ENCODE measurements at places on chromosomes 13 and 19.

DNA sequence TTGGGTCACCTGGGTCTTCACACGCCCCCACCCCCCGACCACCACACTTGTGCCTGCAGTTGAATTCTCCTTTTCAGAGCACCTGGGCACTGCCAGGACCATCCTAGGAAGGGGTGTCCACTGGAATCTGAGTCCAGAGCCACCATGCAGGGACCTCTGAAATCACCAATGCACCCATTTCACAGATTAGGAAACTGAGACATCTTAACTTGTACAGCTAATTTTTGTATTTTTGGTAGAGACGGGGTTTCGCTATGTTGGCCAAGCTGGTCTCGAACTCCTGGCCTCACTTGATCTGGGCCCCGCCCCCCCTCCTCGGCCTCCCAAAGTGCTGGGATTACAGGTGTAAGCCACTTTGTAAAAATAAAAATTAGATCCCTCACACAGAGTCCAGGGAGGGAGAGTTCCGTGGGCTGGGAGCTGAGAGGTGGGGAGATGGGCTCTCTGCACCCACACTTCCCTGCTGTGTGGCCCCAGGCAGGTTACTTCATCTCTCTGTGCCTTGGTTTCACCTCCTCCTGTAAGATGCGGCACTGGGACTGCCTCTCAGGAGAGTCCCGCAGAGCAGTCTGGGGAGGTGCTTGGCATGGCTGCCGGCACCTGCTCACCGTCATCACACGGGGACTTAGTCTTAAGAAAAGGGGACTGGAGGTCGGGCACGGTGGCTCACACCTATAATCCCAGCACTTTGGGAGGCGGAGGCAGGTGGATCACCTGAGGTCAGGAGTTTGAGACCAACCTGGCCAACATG, 45.9 kb upstream of the C19orf12 start:
- DNase-seq = no peak

- peak; percentile 62 for DNase-seq
These were observed 14.1 kb downstream of the PLPP2 start for GRCh38 chr19:277131-277530.

DNA sequence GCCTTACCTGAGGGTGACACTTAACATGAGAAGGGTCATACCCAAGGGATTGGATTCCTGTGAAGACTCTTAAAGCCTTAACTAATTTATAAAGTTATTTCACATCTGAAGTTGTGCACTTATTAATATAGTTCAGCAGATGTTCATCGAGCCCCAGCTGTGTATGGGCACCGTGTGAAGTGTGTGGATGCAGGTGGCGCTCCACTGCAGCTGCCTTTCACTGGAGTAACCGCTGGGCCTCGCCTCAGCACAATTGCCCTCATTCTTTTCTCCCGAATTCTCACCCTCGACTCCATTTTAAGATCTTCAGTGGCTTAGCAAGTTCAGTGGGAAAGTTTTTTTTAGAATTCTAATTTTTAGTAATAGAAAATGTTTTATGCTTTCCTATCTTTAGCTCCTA, 66.2 kb downstream of the DPY19L3 start:
- no peak for DNase-seq

DNA sequence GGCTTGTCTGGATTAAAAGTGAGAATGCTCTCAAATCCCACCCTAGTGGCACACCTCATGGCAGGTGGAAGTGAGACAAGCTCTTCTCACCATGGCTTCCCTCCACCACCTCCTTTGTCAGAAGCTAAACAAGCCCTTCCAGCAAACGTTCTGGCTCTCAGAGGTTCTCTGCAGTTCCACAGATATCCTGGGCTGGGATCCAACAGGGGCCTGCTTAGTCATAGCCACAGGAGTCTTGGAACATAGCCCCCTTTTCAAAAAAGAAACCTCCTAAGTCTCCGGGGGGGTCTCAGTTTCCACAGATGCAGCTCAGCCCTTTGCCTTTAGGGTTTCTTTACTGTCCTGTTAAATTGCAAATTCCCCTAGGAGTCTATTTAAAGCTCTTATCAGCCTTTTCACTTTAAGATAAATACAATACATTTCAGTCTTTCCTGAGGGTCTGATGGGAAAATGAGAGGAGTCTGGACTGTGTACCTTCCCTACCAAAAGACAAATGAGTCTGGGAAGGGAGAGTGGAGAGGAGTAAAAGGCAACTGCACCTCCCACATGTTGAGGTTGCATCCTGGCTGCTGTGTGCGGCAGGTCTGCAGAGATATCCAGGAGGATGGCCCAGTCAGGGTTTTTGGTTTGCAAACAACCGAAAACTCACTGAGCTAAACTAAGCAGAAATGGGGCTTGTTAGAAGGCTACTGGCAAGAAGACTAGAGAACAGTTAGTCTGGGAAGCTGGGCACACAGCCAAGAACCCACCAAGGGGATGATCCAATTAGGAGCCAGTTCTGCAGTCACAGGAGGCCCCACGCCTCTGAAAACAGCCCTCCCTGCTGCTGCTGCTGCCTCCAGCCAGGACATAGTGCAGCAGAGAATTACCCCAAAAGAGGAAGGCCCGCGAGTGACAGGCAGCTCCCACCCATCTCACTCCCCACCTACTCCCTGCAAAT, 41.4 kb upstream of the SERP2 start:
- DNase-seq = peak; percentile 77

DNA sequence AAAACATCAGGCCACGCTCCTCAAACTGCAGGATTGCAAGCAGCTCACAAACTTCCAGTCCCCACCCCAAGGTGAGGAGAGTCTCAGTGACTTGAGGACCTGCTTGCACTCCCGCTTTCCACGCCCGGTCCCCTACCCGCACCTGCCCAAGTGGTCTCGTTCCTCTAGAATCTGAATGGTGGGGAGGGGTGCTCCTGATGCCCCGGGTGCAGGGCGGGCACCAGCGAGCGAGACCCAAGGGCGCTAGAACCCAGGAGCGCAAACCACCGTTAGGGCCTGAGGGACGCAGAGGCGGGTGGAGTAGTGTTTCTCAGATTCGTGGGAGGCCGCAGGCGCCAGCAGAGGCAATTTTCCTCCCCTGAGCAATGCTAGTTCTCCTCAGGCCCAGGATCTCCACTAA, 40.3 kb downstream of the SOX1 start:
- no peak for DNase-seq

- no peak for DNase-seq
These were observed 6.4 kb downstream of the AMER2 start for GRCh38 chr13:25165663-25166062.

DNA sequence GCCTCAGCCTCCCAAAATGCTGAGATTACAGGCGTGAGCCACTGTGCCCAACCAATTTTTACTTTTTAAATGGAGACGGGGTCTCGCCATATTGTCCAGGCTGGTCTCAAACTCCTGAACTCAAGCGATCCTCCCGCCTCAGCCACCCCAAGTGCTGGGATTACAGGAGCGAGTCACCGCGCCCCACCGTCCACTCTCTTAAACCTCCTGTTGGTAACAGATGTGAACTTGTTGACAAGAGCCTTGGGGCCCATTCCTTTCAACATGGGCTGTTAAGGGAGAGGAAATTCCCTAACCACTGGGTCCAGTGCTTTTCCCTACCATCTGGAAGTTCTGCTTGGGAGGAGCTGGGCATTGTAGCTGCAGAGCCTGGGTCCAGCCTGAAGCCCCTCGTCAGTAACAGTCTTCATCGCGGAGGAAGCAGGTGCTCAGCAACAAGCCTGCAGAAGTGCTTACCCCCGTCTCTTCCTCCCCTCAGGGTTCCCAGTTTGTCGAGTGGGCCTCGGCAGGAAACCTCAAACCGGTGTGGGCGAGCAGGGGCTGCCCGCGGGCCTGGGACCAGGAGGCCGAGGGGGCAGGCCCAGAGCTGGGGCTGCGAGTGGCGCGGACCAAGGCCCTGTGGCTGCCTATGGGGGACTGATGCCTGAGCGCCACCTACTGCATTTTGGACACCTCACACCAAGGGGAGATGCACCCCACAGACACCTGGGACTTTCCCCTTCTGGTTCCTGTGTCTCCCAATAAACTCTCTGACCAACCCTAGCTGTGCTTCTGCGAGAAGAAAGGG, 4.0 kb upstream of the FLT3LG start:
- DNase-seq = peak; percentile 29

GRCh38 chr13:113973218-113974164, at the start of gene C13orf46:
C13orf46 (minus strand) TSS chr13:113974076; CDS start chr13:113973997, 79 bp downstream.
- DNase-seq = no peak

DNA sequence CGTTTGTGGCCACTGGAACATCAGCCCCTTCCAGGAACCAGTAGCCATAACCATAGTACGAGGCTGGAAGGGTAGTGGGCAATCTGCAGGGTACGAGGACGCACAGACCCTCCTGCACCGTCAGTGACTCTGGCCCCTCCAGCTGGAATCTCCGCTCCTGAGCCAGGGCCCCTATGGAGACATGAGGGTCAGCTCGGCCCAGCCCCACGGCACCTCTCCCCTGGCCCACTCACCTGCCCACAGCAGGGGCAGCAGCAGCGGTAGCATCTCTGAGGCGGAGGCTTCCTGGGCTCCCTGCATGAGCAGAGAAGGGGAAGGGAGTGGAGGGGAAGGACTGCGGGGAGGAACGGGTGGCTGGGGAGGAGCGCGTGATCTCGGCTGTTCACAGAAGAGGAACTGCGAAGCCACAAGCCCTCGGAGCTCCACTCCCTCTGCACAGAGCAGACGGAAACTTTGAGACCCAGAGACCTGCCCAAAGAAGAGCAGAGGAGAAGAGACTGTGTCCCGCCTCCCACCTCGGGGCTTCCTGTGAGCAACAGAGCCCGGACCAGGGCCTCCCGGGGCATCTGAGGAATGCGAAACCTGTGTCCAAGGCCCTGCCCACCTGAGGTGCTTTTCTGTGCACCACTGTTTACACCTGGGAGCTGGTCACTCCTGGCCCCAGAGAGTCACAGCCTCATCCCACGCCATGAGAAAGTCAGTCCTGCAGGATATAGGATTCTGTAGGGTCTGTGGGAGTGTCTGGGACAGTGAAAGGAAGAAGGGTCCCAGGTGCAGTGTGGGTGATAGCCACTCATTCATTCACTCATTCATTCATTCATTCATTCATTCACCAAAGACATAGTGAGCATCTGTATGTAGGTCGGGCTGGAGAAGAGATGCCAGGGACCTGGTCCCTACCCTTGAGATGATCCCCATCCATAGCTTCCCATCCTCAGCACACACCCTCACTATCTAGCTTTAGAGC, at the start of gene SIGLEC6:
SIGLEC6 (minus strand) TSS at position 322 of the 967 bp plus-strand sequence; CDS start at position 300, 22 bp downstream.
- DNase-seq = no peak

GRCh38 chr19:10061717-10062310, 24.3 kb upstream of the SHFL start:
- no peak for DNase-seq

DNA sequence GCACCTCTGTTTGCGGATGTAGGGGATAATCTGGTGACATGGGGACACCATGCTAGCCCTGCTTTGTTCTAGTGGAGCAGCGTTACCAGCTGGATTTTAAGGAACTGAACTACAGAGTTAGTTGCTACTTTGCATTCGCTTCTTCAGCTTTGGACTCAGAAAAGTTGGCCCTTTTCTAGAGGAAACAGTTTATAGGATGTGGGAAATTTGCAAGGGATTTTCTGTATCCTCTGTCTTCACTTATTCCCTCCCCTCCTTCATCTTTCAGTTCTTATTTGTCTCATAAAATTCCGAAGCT, 2.1 kb downstream of the GATAD2A start:
- no peak for DNase-seq

- no peak for DNase-seq
These were observed 26.4 kb upstream of the HNRNPA1L2 start for GRCh38 chr13:52615812-52616211.

- no peak for DNase-seq
These were observed 200.5 kb downstream of the ABCC4 start for GRCh38 chr13:95100525-95101433.

GRCh38 chr13:68257111-68257842, 1027.1 kb upstream of the PCDH9 start:
- DNase-seq = peak; percentile 70

DNA sequence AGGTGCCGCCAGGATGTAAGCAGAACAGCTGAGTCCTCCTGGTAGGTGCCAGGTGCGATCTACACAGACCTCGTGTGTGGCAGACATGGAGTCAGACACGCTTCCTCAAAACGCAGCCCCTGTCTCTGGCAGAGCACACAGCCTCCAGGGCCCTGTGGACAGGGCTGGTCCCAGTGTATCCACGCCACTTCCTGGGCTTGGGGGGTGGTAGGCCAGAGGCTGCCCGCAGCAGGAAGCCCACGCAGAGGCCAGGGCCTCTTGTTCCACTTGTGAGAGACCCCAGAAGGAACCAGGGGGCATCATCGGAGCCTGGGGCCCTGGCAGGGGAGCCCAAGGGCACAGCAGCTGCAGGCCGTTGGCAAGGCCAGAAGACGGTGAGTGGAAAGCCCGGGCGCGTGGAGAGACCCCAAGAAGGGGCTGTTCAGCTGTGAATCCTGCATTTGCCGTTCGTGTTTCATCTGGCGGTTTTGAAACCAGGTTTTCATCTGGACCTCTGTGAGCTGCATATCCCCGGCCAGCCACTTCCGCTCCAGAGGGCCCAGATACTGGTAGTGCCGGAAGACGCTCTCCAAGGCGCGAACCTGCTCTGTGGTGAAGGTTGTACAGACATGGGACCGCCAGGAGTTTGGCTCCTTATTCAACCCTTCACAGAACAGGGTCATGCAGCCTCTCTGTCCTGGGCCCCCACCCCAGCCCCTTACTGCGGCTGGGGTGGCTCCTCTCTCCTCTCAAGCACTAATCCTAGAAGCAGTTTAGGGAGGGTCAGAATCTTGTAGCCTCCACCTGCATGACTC, 25.1 kb upstream of the SLITRK1 start:
- DNase-seq = no peak

- no peak for DNase-seq
These were observed 1.7 kb downstream of the B3GNT8 start for GRCh38 chr19:41425174-41426115.

- peak; percentile 99 for DNase-seq
These were observed 1576.5 kb downstream of the PCDH9 start for GRCh38 chr13:65653613-65654012.

- DNase-seq = no peak
These were observed 322.5 kb upstream of the ZNF507 start for GRCh38 chr19:32022731-32023563.

DNA sequence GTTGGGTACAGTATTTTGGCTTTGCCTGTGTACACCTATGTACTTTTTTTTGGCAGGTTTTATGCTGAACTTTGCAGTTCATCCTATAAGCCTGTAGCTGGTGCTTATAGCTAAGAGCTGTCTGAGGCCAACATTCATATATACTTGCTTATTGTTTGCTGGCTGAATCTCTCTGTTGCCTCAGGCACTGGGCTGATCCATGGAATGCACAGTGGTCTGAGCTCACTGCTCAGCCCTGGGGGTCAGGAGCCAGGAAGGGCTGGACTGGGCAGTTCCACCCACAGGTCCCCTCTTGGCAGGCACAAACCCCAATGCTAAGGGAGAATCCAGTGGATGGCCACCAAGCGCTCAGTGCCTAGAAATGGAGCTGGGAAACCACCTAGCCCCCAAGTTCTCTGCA, 308.7 kb downstream of the MYO16 start:
- DNase-seq = no peak

- DNase-seq = no peak
These were observed 348.4 kb upstream of the NBEA start for GRCh38 chr13:34593658-34594057.

- DNase-seq = no peak
These were observed 11.9 kb downstream of the CYP4F12 start for GRCh38 chr19:15684828-15685227.
